ENCODE measurements at places on chromosomes 1 and 21.

DNA sequence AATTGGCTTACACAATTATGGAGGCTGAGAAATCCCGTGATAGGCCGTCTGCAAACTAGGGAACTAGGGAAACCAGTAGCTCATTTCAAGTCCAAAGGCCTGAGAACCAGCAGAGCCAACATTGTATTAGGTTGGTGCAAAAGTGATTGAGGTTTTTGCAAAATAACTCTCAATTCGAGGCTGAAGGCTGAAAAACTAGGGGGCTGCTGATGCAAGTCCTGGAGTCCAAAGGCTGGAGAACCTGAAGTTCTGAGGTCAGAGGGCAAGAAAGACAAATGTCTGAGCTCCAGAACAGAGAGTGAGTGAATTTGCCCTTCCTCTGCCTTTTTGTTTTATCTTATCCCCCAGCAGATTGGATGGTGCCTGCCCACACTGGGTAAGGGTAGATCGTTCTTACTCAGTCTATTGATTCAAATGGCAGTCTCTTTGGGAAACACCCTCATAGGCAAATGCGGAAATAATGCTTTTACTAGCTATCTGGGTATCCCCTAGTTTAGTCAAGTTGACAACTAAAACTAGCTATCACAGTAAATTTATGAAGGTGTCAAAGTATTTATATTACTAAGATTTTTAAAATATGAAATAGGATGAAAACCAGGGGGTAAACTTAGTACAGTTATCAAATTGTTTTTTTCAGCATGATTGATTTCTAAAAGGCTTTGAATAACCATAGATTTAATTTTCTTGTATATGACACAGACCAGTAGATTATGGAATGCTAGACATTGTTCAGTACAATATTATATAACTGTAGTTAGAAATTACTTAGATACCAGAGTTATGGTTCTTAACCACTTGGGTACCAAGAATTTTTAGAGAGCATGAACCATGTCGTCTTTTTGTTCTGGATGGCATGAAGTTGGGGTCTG, 15.4 kb downstream of the RABGAP1L start:
- DNase-seq, result no peak

DNA sequence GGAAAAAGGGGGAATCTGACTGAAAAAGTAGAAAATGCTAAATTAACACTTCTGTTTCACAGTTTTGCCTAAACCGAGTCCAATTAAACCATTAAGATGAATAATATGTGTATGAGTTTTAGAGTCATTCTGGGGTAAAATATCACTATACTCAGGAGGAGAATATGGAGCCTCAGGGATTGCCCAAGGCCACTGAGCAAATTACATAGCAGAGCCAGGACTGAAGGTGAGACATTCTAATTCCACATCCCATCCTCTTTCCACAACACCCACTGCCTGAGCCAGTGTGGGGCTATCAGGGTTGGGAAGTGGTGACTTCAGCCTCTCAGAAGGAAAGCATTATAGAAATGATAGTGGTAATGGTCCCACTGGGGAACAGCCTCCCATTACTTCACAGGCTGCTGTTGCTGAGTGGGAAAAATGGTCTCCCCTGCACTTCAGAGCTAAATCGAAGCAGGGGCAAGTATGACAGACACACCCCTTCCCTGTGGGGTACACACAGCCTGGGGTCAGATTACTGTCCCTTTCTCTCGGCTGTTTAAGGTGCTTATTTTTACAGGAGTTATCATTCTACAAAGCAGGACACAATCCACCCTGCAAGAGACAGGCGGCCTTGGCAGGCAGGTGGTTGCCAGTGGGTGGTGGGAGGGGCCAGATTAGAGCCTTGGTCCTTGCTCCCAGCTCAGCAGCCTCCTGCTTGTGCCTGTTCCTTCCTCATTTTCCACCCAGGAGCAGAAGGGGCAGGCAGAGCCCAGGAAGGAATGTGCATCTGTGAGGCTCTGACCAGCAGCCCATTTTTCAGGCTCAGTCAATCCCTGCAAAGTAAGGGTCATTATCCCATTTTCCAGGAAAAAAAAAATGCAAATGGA, 9.5 kb upstream of the BCAR3 start:
- no peak for DNase-seq

DNA sequence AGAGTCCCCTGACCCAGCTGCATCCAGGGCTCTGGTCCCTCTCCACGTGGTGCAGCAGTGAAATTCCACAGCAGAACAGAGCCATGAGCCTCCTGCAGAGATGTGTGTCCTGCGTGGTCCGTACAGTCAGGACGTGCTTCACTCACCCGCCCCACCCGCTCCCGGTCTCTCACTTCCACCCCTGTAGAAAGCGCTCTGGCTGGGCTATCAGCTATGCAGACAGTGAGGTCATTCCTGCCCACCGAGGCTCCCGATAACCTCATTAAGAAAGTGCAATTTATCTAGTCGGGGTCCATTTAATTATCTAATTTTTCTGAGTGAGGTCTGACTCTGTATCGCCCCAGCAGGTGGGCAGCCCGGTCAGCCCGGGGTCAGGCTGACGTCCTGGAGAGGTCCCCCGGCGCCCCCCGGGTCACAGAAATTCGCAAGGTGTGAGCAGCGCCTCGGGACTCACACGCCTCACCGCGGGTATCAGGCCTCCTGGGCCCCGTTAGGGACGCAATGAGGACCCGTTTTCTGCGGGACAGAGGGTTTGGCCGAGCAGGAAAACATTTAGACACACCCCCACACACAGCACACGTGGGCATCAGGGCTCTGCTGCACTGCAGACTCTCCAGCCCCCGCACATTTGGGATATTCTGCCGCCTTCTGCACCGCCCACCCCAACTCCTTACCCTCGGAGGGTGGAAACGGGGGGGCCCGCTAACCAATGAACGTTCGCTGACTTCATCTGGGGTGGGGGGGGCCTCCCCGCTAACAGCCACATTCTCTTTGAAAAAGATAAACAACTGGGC, 76.7 kb downstream of the PRDM16 start:
- no peak for DNase-seq

- no peak for DNase-seq
Measured at GRCh38 chr1:33111965-33112364, 31.0 kb downstream of the AZIN2 start.

DNA sequence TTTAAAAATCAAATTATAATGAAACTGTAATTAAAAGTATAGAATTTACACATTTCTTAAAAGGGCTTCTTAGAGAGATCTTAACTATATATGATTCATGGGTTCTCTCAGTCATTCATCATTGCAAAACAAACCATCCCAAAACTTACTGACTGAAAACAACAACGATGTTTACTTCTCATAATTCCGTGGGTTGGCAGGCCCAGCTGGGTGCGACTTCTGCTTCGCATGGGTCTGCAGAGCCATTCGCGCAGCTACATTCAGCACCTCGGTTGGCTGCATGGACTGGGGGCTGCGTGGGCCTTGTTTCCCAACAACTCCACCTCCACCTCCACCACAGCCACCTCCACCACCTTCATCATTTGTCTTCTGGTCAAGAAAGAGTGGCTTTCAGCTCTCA, 4.0 kb downstream of the SLAMF8 start:
- DNase-seq, result no peak

DNA sequence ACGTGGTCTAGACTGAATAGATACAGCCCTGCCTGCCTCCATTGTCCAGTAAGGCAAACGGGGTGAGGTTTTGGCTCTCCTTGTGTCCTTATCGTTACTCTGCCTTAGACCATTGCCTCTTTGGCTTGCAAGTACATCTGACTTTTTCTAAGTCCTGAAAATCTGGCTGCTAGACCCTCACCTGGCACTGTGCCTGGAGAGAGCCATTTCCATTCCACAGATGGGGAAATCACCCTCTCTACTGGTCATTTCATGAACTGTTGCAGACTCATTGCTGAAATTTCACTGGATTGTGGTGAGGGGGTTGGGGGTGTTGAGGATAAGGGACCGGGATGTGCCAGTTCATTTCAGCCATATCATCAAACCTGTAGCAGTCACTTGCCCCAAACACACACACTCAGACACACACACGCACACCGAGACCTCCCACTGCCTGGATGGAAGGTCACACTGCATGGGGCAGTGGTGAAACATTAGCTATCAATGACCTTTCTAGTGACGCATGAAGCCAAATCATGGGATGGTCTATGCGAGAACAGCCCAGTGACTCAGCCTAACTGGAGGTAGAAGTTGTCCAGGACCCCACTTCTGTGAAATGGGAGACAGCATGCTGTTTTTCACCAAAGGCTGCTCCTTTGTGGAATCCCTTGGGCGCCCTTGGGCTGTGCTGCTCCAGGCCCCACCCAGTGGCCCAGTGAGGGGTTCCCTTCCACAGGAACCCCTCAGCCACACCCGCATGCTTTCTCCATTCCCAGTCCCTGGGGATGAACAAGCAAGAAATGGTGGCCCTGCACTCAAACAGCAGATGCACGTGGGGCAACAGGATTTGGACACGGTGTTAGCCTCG, 34.9 kb upstream of the VASH2 start:
- no peak for DNase-seq

DNA sequence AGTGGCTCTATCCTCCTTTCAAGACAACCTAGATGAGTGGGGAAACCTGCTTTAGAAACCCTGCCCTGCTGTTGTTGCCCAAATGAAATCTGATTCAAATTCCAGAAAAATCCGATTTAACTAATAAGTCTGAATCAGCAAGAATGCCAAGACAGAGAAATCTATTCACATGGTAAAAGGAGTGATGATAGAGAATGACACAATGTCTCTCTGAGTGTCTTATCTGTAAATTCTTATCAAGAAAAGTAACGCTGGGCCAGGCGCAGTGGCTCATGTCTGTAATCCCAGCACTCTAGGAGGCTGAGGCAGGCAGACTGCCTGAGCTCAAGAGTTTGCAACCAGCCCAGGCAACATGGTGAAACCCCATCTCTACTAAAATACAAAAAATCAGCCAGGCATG, 13.7 kb upstream of the GUCA2A start:
- no peak for DNase-seq

DNA sequence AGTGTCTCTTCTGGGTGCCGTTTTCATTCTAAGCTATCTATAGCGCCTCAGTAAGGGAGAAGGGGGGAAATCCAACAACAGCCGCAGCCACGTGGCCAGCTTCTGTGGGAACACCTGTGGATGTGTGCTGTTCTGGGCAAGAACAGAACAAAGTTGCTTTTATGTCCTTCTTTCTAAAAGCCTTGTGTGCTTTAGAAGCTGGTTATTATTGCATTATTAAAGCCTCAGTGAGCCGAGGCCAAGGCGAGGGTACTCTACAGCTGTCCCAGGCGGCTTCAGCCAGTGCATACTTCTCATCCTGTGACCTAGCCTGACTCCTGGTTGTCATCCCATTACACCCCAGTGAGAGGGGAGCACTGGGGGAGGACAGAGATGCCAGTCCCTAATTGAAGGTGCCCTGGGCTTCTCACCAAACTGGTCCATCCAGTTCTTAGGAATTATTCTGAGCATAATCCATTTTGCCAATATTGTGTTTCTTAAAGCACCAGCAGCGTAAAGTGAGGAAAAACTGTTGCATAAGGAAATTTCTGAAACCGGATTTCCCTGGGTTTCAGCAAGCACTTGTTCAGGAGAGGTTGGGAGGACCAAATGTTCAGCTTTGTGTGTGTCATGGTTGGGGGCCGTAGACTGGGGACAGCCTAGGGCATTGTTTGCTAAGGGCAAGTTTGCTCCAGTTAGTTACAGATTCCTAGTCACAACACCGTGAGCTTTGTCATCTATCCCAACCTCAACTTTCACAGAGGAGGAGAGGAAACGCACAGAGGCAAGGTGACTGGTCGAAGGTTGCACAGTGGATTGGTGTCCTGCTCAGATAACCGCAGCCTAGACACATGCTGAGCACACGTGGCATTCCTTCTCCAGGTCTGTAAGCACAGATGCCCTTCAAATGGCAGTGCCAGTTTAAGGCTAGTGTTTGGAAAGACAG, 61.0 kb upstream of the ATP1A1 start:
- DNase-seq, result no peak

- no peak for DNase-seq
Measured at GRCh38 chr1:51214615-51215131, 21.4 kb upstream of the RNF11 start.
